ENCODE measurements at places on chromosomes 16 and 17. TPM values are rescaled to one million over a fixed set of nuclear protein-coding genes. Genes with fewer than 3 reads are reported as not detected.

Gene NOXO1
- total RNA-seq, result not detected

Gene NT5M
- 1.4 TPM for total RNA-seq

Gene C17orf78
- not detected for total RNA-seq

Gene AATK
- 0.08 TPM for total RNA-seq

Gene ACOX1
- total RNA-seq, result 30.0 TPM

Gene NEURL4
- total RNA-seq, result 3.5 TPM

Measured in H4 (cell line).